ENCODE measurements at places on chromosomes 3 and 15.

- DNase-seq = no peak
Measured at GRCh38 chr3:112583105-112583504, 21.3 kb downstream of the SLC35A5 start.

- no peak for DNase-seq
Measured at GRCh38 chr15:69908060-69908459, 189.7 kb downstream of the TLE3 start.

- DNase-seq = no peak
Measured at GRCh38 chr3:152874896-152875749, 40.2 kb downstream of the P2RY1 start.

- no peak for DNase-seq
Measured at GRCh38 chr3:113277941-113278598, 66.7 kb downstream of the BOC start.

- no peak for DNase-seq
Measured at GRCh38 chr15:51844747-51845426, 15.4 kb downstream of the TMOD3 start.

DNA sequence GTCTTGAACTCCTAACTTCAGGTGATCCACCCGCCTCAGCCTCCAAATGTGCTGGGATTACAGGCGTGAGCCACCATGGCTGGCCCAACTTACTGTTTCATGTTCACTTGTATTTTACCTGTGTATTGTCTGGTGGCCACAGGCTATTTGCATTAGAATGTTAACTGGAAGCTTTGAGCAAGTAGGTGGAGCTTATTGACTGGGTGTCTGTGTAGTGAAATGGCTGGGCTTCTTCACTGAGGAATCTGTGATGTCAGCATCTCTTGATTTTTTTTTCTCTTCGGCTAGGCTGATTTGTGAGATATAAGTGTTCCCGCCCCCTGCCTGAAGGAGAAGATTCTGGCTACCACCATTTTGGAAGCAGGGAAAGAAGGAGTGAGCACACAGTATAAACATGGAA, 237.8 kb upstream of the PEX5L start:
- DNase-seq = no peak

DNA sequence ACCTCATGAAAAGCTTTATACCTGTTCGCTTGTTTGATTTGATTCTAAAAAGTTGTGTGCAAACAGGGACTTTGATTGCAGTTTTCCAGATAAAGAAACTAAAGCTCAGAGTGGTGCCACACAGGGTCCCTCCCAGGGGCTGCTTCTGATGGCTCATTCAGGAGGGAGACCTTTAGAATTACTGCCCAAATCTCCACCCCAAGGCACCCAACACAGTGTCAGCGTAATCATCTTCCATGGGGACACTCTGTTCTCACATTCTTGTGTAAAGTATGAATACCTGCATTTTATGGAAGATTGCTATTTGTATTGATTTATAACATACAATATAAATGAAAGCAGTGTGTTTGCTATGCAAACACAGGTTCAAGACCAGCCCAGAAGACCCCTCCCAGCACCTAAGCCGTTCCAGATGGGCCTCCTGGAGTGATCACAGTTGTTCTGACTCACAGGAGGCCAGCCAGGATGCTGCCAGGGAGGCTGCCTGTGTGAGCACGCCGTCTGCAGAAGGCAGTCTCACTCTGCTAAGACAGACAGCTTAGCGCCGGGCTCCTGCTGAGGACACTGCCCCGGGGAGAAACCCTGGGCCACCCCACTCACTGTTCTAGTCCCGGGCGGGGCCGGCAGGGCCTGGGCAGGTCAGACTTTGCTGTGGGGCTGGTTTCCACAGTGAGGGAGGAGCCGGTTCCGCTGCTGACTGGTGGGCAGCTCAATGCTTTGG, 185.6 kb downstream of the FAM43A start:
- DNase-seq = peak; percentile 65

GRCh38 chr3:42190701-42191442, 75.1 kb downstream of the CCK start:
- DNase-seq = peak; percentile 31

- peak; percentile 88 for DNase-seq
Measured at GRCh38 chr15:90035095-90035839, 34.1 kb downstream of the ZNF710 start.

DNA sequence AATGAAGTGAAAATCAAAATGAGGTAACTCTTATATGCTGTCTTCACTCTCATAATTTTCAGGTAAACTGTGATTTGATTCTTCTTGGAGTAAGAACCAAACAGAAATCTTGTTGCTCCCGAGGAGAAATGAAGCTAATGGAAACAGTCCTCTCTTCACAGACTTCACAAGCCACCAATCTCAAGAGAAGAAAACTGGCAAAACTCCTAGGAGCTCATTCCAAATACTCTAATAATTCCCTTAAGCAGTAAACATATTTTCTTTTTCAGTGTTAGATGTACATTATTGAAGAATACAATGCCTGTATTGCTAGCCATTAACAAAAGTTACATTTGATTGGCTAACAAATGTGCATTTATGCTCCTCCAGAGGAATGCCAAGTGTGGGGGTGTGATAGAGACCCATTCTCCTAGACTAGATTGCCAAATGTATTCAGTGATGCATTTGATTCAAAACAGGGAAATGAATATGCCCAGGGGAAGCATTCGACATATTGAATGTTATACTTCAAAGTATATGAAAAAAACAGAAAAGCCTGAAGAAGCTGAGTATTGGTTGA, 11.8 kb upstream of the RIOX2 start:
- no peak for DNase-seq

DNA sequence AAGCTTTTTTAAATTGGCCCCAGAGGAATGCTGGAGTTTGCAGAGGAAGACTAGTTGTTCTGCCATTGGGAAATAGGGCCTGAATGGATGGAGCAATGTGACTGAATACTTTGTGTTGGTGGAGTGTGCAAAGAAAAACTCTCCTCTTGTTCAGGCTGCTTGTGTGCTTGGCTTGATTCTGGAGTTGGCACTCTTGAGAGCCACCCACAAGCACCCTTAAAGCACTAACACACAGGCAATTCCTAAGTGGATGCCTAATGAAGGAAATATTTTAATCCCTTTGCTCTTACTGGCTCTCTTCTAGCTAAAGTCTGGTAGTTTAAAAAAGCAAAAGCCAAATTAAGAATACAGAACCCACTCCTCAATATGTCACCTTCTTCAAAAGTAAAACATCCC, 304.4 kb upstream of the C2CD4B start:
- no peak for DNase-seq

DNA sequence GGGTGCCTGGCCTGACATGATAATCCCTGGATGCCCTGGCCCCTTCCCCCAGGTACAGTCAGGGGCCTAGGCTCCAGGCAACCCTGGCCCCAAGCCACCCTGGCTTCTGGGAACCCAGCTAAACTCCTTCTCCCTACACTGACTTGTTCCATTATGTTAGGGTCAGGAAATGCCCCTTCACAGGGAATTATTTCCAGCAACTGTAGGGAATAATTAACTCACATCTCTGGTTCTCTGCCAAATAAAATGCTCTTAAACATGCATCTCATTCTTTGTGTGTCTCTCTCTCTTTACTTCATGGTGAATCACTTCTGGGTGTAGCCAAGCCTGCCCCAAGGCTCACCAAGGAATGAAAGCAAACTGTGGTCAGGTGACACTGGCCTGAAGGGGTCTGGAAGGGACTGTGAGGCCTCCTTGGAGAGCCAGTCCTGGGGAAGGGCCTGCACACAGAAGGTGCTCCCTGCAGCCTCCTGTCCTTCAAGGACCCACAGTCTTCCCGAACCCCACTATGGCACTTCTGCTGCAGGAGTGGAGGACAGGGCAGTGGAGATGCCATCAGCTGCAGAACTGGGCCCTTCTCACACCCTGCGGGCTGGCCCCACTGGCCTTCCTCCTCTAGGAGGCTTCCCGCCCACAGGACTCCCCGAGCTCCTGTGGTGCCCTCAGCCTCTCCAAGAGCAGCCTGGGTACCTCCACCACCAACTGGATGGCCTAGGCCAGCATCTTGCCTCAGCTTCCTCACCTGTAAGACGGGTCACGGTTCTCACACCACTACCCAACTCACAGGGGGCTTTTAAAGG, 17.6 kb downstream of the TKT start:
- DNase-seq = no peak

DNA sequence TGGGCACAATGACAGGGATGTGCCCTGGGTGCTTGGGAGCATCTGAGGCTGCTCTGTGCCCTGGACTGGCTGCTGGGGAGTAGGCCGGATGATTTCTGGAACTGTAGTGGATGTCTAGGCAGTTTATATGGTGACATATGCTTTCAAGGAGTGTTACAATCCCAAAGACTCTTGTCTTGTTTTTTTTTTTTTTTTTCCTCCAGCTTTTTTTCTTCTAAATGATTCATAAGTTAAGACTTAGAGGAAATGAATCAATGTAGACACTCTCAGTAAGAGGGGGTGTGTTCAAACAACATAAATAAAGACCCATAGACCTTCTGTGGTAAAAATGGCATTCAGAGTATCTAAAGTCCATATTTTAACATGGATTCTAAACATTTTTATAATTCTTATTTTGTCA, 706.1 kb upstream of the GOLIM4 start:
- no peak for DNase-seq

DNA sequence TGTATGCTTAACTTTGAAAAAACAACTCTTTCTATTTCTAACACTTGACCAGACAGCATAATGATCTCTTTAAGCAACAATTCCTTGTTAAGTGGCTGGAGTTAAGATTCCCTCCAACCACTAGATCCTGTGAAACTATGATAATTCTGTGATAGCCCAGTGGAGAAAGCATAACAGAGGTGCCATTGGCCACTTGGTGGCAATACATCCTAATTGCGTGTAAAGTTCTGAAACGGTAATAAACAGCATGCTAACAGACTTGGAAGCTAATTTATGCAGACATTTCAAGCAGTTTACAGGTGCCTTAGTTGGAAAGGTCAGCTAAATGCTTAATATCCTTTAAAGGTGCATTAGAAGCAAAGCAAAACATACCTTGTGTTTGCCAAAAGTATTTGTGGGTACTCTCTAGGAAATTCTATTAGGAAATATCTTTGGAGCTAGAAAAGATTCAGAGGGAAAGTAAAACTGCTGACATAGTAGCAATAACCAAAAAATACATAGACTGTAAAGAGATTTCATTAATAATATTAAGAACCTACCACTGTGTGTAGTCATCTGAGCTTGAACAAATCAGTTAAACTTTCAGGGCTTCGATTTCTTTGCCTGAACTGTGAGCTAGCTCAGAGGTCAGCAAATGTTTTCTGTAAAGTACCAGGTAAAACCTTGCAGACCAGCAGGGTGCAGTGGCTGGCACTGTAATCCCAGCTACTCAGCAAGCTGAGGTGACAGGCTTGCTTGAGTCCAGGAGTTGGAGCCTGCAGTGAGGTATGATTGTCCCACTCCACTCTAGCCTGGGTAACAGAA, 19.0 kb upstream of the CSTA start:
- DNase-seq = no peak

GRCh38 chr15:80138961-80139360, 13.8 kb upstream of the FAH start:
- DNase-seq = no peak

- no peak for DNase-seq
Measured at GRCh38 chr3:101156787-101157345, 163.5 kb downstream of the IMPG2 start.

DNA sequence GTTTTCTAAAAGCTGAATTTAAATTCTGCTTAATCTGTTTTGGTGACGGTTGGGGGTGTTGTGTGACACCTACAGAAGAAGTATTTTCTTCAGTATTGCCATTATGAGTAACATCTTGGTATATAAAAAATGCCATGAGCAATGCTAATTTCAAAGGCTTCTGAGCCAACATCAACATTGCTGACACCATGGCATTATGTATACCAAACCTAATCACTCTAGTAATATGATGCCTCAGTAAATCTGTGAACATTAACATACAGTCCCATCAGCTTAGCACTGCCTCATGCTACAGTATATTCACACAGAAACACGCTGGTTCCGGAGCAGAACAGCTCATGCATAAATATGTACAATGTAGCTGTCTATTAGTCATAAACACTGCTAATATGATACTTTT, 75.8 kb downstream of the ZPLD1 start:
- DNase-seq = no peak

- no peak for DNase-seq
Measured at GRCh38 chr3:100606894-100607512, 2.4 kb upstream of the ADGRG7 start.

GRCh38 chr15:42064271-42064670, 30.1 kb downstream of the PLA2G4D start:
- DNase-seq = no peak

DNA sequence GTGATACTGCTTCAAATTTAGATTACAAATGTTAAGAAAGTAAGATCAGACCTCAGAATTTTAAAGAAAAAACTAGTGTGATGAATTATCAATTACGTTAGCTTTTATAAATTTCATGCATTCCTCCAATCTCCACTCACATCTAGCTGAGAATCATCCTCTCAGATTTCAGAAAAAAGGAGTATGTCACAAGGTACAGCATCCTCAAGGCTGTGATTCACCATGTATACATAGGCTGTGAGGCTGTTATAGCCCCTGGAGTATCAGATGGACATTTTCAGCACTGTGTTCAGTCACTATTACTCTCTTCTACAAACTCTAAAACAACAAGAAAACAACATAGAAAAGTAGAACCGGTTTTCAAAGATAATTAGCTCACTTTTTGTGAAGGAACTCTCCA, 214.4 kb downstream of the PCCB start:
- DNase-seq = no peak

All from CD14-positive monocyte (primary cell).